ENCODE measurements at places on chromosomes 7 and 10. TPM values are rescaled to one million over a fixed set of nuclear protein-coding genes. Genes with fewer than 3 reads are reported as not detected.

The OR2A42 gene
- 0.30 TPM for total RNA-seq

DNA sequence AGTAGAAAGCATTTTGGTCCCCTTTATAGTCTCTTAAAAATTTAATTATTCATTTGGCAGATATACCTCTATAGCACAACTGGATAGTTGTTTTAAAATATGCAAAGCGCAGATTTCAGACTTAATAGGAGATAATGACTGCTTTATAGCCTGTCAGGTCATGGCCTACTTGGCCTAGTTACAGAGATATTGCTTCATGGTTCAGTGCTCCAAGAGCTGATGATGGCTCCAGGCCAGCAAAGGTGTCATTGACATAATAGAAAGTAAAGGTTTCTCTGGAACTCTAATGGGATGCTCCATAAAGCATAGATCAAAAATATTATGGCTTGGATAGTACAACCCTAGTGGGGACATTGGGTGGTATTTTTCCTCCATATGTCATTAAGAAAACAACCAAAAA, 285.7 kb downstream of the NXPH1 start:
- no peak overlapping the region for H3K4me3 ChIP-seq
- no peak for DNase-seq
- H3K36me3 ChIP-seq, result no peaks in the 10 kb centered on the region
- no peaks in the 10 kb centered on the region for H3K27me3 ChIP-seq
- H3K4me1 ChIP-seq, result no peaks in the 10 kb centered on the region
- H3K27ac ChIP-seq, result no peak overlapping the region

- no peaks in the 10 kb centered on the region for H3K27me3 ChIP-seq
- H3K36me3 ChIP-seq, result no peaks in the 10 kb centered on the region
- H3K4me1 ChIP-seq, result no peaks in the 10 kb centered on the region
- no peak for DNase-seq
Observed at GRCh38 chr7:89773611-89774010, 380.7 kb upstream of the STEAP1 start.

The EPO gene
- total RNA-seq, result not detected

DNA sequence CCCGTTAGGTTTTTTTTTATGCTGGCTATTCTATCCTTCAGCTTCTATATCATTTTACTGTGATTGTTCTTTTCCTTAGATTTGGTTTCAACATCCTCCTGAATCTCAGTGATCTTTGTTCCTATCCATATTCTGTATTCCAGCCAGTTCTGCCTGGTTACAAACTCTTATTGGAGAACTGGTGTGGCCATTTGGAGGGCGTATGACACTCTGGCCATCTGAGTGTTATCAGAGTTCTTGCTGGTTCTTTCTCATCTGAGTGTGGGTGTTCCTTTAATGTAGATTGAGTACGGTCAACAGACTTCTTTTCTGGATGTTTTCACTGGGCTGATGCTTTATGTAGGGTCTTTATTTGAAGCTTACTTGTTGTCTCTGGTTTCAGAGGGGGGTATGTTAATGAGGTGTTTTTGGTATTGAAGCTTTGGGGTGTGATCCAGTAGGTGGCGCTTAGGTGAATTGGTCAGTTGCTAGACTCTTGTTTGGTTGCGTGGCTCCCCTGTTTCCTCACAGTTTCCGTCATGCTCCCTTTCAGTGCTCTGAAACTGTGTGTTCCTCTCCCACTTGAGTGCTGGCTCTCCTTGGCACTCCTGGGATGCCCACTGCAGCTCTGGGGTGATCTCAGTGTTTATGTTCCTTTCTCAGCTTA, 80.7 kb downstream of the FANK1 start:
- no peaks in the 10 kb centered on the region for H3K4me1 ChIP-seq
- H3K36me3 ChIP-seq, result no peaks in the 10 kb centered on the region
- no peak overlapping the region for H3K4me3 ChIP-seq
- no peak overlapping the region for H3K27ac ChIP-seq
- H3K27me3 ChIP-seq, result peaks cover 2% of the 10 kb centered on the region

GRCh38 chr10:19956516-19957032, 140.3 kb downstream of the PLXDC2 start:
- no peaks in the 10 kb centered on the region for H3K27me3 ChIP-seq
- no peaks in the 10 kb centered on the region for H3K36me3 ChIP-seq
- H3K4me1 ChIP-seq, result no peaks in the 10 kb centered on the region
- H3K4me3 ChIP-seq, result no peak overlapping the region
- no peak for DNase-seq
- no peak overlapping the region for H3K27ac ChIP-seq

The BICC1 gene
- total RNA-seq, result 0.20 TPM

The IGF2BP3 gene
- 1.7 TPM for total RNA-seq

DNA sequence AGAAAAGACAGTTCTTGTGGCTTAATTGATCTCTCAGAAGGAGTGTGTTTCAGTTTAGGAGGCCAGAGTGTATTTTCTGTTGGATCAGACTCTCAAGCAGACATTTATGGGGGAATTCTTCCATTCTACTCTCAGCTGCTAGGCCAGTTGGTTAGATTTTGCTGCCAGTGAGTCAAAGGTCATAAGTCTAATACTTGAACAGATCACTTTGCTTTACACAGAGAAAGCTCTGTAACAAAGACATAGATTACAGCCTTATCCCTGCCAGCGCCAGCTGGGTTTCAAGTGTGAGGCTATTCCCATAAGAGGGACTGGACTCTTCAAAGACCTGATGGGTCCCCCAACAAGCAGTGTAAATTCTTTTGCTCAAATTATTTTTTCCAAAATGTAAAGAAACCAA, 145.6 kb upstream of the SEMA3C start:
- no peak overlapping the region for H3K4me3 ChIP-seq
- H3K27me3 ChIP-seq, result no peaks in the 10 kb centered on the region
- H3K27ac ChIP-seq, result no peak overlapping the region

- H3K27me3 ChIP-seq, result no peaks in the 10 kb centered on the region
- H3K27ac ChIP-seq, result no peak overlapping the region
- DNase-seq, result no peak
Observed at GRCh38 chr7:157281221-157281998, 55.4 kb upstream of the DNAJB6 start.

- H3K27ac ChIP-seq, result no peak overlapping the region
- H3K4me1 ChIP-seq, result no peaks in the 10 kb centered on the region
- no peaks in the 10 kb centered on the region for H3K27me3 ChIP-seq
- no peaks in the 10 kb centered on the region for H3K36me3 ChIP-seq
Observed at GRCh38 chr10:79180414-79181221, 111.9 kb downstream of the ZMIZ1 start.

The OPALIN gene
- total RNA-seq, result not detected

- DNase-seq, result no peak
- H3K4me1 ChIP-seq, result no peaks in the 10 kb centered on the region
- H3K27ac ChIP-seq, result no peak overlapping the region
- H3K4me3 ChIP-seq, result no peak overlapping the region
- no peaks in the 10 kb centered on the region for H3K27me3 ChIP-seq
- H3K36me3 ChIP-seq, result no peaks in the 10 kb centered on the region
Observed at GRCh38 chr7:111368381-111369065, 193.8 kb downstream of the IMMP2L start.

The MMRN2 gene
- 0.17 TPM for total RNA-seq

The GFRA1 gene
- total RNA-seq, result not detected

The OR2A5 gene
- not detected for total RNA-seq

DNA sequence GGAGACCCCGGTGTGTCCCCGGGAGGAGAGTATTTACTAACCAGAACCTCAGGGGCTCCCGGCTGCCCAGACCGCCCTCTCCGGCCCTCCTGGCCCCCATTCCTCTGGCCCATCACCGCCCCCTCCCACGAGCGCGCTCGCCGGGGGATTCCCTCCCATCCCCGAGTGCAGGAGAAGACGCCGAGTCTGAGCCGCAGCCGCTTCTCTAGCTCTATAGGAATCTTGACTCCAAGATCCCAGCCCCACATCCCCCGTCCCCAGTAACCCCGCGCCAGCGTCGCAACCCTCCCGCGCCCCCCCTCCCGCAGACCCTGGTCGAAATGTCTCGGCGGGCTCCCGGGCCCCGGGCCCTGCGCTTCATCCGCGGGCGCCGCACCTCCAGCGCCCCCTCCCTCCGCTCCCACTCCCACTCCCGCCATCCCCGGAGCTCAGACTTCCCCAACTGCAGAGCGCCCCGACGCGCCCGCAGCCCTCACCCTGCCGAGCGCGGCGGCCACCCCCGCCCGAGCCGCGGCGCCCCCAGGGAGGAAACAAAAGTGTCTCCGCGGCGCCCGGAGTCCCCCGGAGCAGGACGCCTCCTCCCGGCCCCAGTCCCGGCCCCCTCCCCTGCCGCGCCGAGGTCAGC, 541 bp downstream of the ELMO1 start:
- H3K27me3 ChIP-seq, result peaks cover 2% of the 10 kb centered on the region
- H3K4me3 ChIP-seq, result no peak overlapping the region
- H3K36me3 ChIP-seq, result no peaks in the 10 kb centered on the region
- peaks cover 30% of the 10 kb centered on the region for H3K4me1 ChIP-seq
- peak overlapping the region; percentile 75 for H3K27ac ChIP-seq
- DNase-seq, result peak; percentile 5

DNA sequence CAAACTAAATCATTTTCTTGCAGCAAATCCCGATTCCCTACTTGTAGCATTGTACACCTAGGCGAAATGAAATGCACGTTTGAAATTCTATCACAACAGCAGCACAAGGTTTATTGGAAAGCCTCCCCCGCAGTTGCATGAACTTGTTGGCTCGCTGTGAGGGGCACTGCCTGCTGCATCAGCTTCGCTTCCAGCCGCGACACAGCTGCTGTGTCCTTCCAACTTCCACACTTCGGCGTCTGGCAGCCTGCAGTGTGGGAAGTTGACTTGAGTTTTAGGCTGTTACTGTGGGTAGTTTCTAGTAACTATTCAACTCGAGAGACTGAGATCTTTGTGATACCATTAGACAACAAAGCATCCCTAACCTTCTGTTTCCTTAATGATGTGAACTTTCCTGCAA, 315.8 kb upstream of the TPK1 start:
- H3K36me3 ChIP-seq, result no peaks in the 10 kb centered on the region
- no peak for DNase-seq
- no peaks in the 10 kb centered on the region for H3K4me1 ChIP-seq
- no peaks in the 10 kb centered on the region for H3K27me3 ChIP-seq
- no peak overlapping the region for H3K4me3 ChIP-seq

DNA sequence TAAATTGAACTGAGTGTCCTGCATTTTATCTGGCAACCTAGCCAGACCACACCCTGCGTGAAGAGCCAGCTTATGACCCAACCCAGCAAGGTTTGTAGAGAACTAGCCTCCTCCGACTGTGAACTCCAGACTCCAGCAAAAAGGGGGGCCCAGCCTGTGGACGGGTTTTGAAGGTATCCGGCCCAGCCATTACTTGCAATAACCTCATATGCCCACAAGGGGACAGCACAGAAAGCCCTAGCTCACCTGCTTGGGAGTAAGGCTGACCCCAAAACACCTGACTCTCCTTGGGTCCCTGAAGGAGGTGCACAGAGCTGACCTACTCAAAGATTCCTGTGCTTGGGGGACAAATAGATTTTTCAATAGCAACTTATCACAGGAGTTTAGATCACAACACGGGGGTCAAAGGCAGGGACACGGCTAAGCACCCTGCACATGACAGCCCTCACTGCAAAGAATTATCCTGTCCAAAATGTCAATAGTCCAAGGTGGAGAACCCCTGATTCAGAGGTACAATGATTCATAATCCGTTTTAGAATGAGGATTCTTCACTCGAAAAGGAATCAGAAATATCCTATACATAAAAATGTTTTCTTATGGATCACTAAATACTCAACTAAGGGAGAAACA, 4.6 kb downstream of the TRPV6 start:
- H3K36me3 ChIP-seq, result no peaks in the 10 kb centered on the region
- no peak overlapping the region for H3K4me3 ChIP-seq
- no peak overlapping the region for H3K27ac ChIP-seq
- DNase-seq, result peak; percentile 30
- H3K27me3 ChIP-seq, result peaks cover 3% of the 10 kb centered on the region

The GOLGA7B gene
- total RNA-seq, result 14.1 TPM

GRCh38 chr7:158672975-158673374, 31.6 kb downstream of the NCAPG2 start:
- peaks cover under 1% of the 10 kb centered on the region for H3K4me1 ChIP-seq
- no peak overlapping the region for H3K27ac ChIP-seq
- peaks cover 10% of the 10 kb centered on the region for H3K36me3 ChIP-seq
- H3K27me3 ChIP-seq, result no peaks in the 10 kb centered on the region
- no peak for DNase-seq
- H3K4me3 ChIP-seq, result no peak overlapping the region

DNA sequence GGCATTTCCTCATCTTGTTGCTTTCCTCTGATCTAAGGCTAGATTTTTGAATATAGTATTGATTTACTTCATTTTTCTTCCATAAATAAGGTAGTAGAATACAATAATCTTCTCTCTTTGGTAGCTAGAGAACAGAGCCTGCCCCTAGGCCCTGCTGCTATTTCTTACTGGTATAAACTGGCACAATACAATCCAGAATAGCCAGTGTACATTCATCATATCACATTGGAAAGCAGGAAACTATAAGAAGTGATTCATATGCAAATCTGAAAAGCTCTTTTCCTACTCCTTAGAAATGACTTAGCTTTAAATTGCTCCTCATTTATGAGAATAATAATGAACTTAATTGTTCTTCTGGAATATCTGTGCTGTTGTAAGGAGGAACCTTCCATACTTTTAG, 100.2 kb downstream of the KCND2 start:
- no peaks in the 10 kb centered on the region for H3K4me1 ChIP-seq
- no peaks in the 10 kb centered on the region for H3K27me3 ChIP-seq
- H3K36me3 ChIP-seq, result no peaks in the 10 kb centered on the region
- no peak overlapping the region for H3K4me3 ChIP-seq
- H3K27ac ChIP-seq, result no peak overlapping the region

The OGDHL gene
- total RNA-seq, result not detected

The EPHA1 gene
- 5.0 TPM for total RNA-seq

The GNGT1 gene
- total RNA-seq, result not detected

The NUP205 gene
- total RNA-seq, result 56.3 TPM

DNA sequence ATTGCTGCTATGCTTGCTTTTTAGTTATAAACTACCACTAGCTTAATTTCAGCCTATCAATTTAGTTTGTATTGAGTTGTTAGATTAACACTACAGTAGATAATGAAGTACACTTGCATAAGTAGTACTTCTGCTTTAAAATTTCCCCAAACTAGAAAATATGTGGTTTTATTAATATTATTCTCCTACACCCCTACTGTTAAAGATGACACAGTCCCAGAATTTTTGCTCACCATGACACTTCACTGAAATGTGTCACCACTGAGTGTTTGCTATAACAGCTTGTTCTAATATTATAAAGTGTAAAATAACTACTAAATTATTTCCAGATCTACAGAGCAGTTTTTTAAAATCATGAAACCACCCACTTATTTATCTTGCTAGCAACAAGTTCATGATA, 31.6 kb downstream of the RHEB start:
- H3K36me3 ChIP-seq, result peaks cover 76% of the 10 kb centered on the region
- H3K4me3 ChIP-seq, result no peak overlapping the region

GRCh38 chr10:22945934-22946673, 18.3 kb downstream of the ARMC3 start:
- H3K4me3 ChIP-seq, result no peak overlapping the region
- peaks cover 7% of the 10 kb centered on the region for H3K27me3 ChIP-seq
- no peaks in the 10 kb centered on the region for H3K4me1 ChIP-seq
- H3K36me3 ChIP-seq, result no peaks in the 10 kb centered on the region

The MRLN gene
- not detected for total RNA-seq

DNA sequence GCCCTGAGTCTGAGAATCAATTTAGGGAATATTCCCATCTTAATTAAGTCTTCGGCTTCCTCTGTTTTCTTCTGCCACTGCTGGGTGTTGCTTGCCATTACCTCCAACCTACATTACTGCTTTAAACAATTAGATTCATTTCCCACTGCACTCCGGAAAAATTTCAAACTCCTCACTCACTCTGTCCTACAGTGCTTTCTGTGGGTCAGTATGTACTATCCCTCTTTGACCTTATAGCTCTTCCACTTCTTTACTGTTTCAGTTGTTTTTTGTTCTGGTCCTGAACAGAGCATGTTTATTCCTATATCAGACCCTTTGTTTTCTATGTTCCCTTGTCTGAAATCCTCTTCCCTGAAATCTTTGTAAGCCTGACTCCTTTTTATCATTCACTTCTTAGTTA, 160.6 kb downstream of the MAGI2 start:
- no peak overlapping the region for H3K4me3 ChIP-seq
- DNase-seq, result no peak
- no peaks in the 10 kb centered on the region for H3K36me3 ChIP-seq
- no peaks in the 10 kb centered on the region for H3K4me1 ChIP-seq

Data from CD4-positive, CD25-positive, alpha-beta regulatory T cell (primary cell).